ENCODE measurements at places on chromosomes 7 and 10.
A peak's percentile ranks its signal among the peaks of the same experiment; 100 is the strongest.

DNA sequence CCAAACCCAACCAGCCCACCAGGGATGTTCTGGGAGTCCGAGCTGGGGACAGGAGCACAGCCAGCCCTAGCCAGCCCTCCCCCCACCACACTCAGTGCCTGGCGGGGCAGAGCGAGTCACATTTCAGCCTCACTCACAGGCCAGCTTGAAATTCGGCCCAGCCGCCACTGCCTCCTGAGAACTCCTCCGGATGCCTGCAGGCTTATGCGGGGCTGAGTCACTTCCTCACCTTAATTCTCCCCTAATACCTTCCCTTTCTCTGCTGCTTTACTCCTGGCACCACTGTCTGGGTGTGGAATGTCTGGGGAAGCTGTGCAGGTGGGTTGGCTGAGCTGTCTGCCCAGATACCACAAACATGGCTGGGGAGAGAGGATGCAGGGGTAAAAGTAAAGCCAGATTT is 22.6 kb upstream of the DLG5 start:
- DNase-seq = no peak

DNA sequence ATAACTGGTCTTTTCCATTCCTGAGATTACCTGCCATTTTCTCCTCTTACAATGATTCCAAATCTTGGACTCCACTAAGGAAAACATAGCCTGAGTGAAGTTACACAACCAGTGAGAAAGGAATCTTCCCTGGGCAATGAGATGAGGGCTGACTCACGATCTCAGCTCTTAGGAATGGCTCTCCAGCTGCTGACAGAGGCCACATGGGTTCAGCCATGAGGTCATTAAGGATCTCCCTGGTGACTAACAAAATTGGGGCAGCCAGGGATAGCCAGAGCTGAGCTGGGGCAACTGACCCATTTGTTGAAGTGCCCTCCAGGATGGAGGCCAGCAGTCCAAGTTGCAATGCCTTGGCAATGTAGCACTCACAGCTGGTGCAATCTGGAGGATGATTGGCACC is 78.7 kb upstream of the MKLN1 start:
- DNase-seq = no peak

DNA sequence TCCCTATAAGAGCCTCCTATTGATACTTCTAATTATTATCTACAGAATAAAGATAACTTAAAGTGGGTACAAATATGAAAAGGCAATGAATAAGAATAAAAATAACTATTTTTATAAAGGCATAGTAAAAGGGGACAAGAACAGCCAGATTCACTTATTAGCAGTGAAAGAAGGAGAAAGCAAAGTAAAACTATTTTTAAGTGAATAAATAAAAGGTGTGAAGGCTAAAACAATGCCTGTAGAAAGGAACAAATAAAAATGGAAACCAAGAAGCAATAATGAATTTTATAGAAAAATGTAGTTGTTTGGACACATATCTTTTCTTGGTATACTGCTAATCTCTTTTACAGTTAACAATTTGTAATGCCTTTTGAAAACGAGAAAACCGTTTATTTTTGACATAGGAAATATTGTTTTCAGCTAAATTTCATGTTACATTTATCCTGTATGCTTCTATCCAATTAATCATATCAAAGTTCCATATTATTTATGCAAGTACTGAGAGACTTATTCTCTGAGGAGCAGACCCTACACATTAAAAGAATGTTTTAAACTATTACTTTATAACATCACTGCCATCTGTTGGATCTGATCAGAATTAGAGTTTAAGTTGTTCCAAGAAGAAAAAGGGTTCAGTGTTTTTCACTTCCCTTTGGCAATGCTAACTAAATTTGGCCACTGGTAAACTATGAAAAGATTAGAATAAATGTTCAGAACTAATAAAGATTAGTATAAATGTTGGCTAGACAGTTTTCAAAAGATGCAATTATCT is 59.1 kb downstream of the ARMC3 start:
- no peak for DNase-seq

DNA sequence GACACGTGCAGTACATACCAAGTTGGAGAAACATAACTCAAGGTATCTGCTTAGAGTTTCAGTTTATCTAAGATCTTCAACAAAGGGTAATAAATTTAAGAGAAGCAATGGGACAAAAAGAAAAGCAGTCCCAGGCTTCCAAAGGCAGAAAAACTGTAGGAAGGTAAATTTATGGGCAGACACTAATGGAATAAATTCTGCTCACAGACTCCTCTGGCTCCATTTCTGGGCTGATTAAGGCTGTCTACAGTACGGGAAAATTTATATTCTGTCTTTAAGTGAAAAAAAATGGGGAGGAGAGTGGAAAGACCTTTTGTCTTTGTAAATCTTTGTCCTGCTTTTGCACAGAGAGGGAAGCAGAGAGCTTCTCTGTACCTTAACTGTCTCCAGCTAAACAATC is 587.5 kb upstream of the IGFBP3 start:
- no peak for DNase-seq

- DNase-seq = peak; percentile 31
These were observed 604.9 kb downstream of the LRMDA start for GRCh38 chr10:76036111-76036940.
